ENCODE measurements at places on chromosomes 11 and 22.
A peak's percentile ranks its signal among the peaks of the same experiment; 100 is the strongest.

GRCh38 chr11:35035894-35036408, 103.0 kb upstream of the CD44 start:
- no peak for DNase-seq

DNA sequence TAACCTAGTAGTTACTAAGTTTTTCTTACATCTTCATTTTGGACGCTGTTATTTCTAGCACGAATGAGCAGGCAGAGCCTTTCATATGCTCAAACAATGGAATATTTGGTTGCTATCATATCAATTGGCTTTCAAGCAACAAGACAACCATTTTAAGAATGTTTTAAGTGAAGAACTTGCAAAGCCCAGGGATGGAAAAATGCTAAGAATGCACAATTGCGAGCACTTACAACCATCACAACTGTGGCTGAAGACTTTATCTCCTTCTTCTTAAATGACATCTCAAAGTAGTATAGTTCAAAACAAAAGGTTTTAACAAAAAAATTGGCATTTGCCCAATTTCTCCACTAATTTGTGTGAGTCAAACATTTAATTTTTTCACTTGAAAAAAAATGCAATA, 8.3 kb upstream of the MMP1 start:
- no peak for DNase-seq

- no peak for DNase-seq
These were observed 3.7 kb upstream of the CST6 start for GRCh38 chr11:66008095-66008467.

- DNase-seq = no peak
These were observed 1112.4 kb upstream of the CNTN5 start for GRCh38 chr11:97908354-97908753.

GRCh38 chr11:1236316-1237127, 13.7 kb downstream of the MUC5B start:
- no peak for DNase-seq

DNA sequence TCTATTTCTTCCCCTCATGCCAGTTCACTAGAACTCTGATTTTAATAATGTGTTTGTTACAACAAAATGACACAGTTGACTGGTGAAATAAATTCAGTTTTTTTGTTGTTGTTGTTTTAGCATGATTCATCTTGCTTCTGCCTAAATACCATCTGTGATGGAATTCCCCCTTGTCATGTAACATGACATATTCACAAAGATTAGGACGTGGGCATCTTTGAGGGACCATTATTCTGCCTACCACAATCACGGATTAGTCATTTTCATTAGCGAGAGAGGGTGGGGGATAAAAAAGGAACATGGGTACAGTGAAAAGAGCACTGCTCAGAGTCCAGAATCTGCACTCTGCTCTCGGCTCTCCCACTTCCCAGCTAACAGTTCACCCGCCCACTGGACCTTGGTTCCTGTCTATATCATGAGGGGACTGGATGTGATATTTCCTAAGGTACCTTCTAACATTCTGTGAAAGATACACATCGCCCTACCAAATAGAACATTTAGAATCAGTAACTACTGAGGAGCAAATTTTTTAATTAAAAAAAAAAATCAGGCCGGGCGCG, 11.3 kb downstream of the HTATIP2 start:
- DNase-seq = no peak

- no peak for DNase-seq
These were observed 81.8 kb upstream of the KCNQ1OT1 start for GRCh38 chr11:2781408-2782274.

DNA sequence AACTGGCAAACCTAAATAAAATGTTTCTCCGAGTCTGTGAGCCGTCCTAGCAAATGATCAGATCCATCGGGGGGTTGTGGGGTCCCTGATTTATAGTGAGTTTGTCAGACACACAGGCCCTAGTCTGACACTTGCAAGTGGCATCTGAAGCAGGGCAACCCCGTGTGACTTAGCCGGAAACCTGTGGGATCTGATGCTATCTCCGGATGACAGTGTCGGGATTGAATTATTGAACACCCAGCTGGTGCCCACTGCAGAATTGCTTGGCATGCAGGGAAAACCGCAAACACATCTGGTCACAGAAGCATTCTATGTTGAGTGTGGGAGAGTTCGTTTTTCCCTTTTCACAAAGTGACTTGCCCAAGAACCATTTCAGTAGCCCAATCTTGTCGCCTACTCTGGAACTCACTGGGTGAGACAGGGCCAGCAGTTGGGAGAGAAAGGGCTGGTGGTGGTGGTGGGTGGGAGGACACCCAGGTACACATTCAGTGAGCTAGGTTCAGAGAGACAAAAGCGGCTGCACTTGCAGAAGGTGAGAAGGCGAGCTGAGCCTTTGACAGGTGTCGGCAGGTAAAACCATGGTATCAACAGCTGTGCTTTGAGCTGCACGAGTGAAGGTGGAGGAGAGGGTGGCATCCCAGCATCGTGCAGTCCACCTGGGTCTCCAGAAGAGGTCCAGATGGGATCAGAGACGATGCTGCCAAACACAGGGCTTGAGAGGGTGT, 33.7 kb upstream of the B3GAT1 start:
- no peak for DNase-seq

GRCh38 chr11:76339221-76339620, 41.7 kb downstream of the THAP12 start:
- DNase-seq = no peak

DNA sequence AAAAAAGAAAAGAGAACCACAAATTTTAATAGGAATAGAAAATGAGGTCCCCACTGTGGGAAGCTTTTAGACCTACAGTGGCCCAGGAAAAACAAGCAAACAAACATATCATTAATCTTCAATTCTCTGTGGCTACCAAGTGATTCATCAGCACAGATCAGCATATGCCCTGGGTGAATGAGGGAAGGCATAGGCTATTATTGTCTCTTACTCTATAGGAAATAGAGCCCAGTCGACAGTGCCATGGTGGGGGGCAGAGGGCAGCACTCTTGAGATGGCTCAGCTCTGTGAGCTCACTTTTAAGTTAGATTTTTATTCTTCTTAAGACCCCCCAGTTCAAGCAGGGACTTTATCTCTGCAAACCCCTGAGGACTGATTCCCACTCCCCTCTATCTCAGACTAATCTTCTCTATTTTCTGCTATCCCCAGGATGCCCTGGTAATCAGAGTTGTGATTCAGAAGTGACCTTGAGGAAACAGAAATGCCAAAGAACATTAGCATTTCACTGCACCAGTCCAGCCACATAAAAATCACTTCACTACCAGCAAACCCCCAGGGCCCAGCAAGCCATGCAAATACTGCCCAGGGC, 9.5 kb upstream of the FEZ1 start:
- DNase-seq = no peak

DNA sequence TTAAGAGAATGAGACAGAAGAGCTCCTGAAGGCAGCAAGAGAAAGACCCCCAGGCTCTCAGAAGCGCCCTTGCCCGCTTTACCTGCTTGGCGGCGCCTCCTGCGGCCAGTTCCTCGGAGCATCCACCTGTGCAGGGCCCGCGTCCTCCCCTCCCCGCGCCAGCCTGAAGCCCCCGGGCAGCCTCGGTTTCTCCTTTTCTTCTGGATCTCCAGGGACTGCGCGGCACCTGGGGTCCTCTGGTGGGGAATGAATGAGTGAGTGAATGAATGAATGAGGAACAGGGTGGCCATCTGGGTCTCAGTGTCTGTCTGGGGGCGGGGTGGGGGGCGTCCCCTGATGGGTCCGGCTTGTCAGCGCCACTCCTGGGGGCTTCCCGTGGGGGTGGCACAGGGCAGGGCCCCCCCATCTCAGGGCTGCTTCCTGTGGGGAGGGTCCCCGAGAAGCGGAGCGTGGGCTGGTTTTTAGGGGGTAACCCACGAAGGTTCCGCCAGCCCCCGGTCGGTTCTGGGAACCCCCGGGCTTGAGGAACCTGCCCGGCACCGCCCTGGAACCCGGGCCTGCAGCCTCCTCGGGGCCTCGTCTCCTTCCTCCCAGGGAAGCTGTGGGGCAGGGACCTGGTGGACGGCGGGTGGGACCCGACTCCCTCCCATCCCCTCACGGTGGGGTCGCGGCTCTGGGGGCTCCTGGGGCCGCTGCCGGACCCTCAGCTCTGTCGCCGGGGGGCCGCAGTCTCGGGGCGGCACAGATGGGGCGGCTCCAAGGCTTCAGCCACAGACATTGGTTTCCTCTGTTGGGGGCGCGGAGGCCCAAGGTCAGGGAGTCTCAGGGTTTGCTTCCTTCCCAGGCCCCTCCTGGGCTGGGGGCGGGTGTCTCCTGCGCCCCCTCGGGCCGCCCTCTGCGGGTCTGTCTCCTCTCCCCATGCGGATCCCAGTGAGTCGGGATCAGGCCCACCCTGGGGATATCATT, 8.3 kb upstream of the KRTAP5-7 start:
- no peak for DNase-seq

- no peak for DNase-seq
These were observed 7.1 kb upstream of the APOBEC3H start for GRCh38 chr22:39089928-39090327.

GRCh38 chr11:78109081-78110015, 29.7 kb upstream of the NDUFC2 start:
- no peak for DNase-seq

DNA sequence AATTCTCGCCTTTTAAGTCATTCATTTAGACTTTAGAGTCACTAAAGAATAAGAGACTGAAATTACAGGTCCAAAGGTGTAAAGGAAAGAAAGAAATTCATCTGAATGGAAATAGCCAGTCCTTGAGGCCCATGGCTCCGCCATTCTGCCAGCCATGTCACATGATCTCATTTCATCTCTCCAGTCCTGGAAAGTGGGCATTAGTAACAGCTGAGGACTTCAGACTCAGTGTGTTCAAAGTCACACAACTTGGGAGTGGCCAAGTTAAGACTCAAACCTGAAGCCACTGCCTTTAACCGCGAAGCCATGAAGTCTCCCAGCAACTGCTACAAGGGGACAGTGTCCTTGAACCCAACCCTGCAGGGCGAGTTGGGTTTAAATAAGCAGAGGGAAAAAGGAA, 103.7 kb downstream of the PRR5L start:
- DNase-seq = no peak

- no peak for DNase-seq
These were observed 10.3 kb upstream of the NAP1L4 start for GRCh38 chr11:3002351-3002861.

DNA sequence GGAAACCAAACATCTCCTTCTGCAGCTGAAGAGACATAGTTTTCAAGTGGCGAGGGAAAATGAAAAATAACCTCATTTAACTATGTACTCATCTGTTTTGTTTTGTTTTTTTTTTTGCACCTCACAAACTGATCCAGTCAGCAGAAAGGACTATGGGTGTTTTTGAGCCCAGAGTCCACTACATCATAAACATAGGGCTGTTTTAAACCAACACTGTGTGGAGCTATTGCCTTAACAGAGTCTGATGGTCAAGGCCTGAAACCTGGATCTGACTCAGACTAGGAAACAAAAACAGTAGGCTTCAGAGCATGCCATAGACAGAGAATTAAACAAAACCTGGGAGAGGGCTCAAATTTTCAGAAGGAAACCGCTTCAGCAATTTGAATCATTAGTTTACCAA, 99.3 kb upstream of the FSHB start:
- no peak for DNase-seq

GRCh38 chr22:27318516-27318915, 483.0 kb downstream of the MN1 start:
- DNase-seq = no peak

GRCh38 chr22:20976291-20976877, 5.7 kb upstream of the LZTR1 start:
- DNase-seq = no peak

- DNase-seq = no peak
These were observed 897.2 kb downstream of the TBC1D22A start for GRCh38 chr22:47659467-47660223.

GRCh38 chr11:110901441-110901840, 189.2 kb upstream of the ARHGAP20 start:
- DNase-seq = no peak

DNA sequence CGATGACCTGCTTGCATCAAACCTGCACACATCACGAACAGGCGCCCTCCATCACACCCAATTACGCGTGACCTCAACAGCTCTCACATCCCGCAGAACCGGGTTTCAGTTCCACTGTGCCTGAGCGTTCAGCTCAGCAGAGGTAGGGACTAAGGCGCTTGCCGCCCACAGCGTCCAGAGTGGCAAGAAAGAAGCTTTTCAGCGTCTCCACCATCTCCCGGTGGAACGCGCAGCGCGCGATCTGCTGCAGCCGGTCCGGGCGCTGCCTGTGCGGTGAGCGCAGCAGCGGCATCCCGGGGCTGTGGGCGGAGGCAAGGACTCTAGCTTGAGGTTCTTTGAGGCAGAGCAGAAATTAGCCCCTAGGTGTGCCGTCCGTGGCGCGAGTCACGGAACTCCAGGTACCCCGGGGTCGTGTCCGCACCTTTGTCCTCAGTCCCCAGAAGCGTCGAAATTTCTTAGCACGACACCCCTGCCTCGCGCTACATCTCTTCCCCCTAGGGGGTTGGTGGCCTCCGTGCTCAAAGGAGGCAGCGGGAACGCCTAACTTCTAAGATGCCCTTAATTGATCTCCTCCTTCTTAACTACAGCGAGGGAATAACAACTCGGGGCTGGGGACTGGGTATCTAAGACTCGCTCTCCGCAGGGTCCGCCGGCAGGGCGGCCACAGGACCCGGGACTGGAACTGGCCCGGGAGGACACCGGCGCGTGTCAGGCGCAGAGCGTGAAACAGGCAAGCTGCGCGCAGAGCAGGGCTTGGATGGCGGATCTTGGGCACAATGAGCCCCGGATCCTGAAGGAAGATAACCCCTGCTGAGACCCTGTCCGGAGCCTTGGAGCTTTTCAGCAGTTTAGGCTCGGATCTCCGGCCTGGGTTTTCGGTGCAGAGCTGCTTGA, 1.7 kb upstream of the CALCA start:
- peak; percentile 19 for DNase-seq

- DNase-seq = no peak
These were observed 68.1 kb downstream of the GRIK4 start for GRCh38 chr11:120579611-120580031.

GRCh38 chr11:13341026-13341425, 63.4 kb downstream of the BMAL1 start:
- DNase-seq = no peak

- peak; percentile 39 for DNase-seq
These were observed 52.9 kb upstream of the CARS1 start for GRCh38 chr11:3109921-3110706.

DNA sequence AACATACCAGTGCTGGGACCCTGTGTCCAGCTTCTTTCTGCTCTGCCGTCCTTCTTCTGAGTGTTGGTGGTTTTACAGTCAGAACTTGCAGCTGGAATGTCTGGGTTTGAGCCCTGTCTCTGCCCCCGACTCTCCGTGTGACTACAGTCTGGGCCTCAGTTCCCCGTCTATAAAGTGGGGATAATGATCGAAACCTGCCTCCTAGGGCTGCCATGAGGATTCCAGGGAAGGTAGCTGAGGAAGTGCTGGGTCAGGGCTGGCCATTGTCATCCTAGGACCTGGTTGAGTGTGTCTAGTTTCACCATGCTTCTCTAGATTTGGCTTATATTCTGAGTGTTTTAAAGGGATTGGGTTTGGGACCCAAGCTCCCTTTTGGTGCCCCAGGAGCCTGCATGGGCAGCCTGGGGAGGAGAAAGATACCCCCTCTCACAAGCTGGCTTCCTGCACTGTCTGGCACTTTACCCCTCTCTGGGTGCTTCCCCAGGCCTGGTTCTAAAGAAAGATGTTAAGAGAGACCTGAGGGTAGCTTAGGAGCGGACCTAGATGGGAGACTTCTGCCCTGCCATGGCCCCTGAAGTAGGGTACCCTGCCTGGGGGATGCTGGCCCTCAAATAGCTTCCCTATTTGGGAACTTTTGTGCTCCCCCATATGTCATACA, 49.9 kb downstream of the TSPAN18 start:
- DNase-seq = no peak
